ENCODE measurements at places on chromosomes 3 and 15.

GRCh38 chr15:29516929-29517328 is 247.3 kb upstream of the NSMCE3 start:
- DNase-seq = no peak

- no peak for DNase-seq
These were observed 17.7 kb upstream of the SHISA5 start for GRCh38 chr3:48521635-48522034.

DNA sequence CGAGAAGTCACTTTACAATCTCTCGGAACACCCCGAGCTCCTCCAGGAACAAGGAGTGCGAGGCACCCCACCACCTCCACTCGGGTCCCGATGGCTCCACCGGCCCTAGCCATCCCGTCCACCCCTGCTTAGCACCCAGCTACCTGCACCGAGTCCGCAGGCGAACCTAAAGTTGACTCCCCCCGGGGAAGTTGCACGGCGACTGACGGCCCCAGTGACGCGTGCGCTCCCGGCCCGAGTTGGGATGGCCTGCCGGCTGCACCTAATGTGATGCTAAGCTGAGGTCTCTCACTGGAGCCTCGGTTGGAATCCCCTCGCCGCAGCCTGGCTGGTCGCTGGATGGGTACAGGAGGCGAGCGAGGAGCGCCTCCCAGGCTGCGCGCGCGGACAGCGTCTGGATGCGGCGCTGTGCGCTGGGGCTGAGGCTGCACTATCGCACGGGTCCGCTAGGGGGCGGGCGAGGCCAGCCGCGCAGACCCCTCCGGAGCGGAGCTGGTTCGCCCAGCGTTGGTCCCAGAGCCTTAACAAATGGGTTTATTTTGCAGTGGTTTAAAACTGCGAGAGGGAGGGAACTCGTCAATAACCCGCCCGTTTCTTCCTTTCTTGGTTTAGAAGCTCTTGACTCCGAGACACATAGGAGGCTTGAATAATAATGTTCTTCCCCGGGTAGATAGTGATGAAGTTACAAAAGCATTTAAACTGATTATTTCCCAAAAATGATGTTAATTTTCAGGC is at the start of gene OXTR:
TSS of gene OXTR (minus strand) at position 526 of the 735 bp plus-strand sequence. CDS start 1,426 bp downstream, outside the sequence.
- peak; percentile 47 for DNase-seq

- peak; percentile 51 for DNase-seq
These were observed 31.7 kb downstream of the SPINK8 start for GRCh38 chr3:48301800-48302166.

GRCh38 chr3:160622263-160623045 is 54.5 kb upstream of the ARL14 start:
- DNase-seq = no peak

- DNase-seq = no peak
These were observed at the start of gene CA12 for GRCh38 chr15:63381301-63382204. Gene CA12 (minus strand): TSS chr15:63381846. CDS start chr15:63381720, 126 bp downstream.

GRCh38 chr3:195302431-195302830 is 31.5 kb upstream of the XXYLT1 start:
- DNase-seq = no peak

- no peak for DNase-seq
These were observed 85.9 kb upstream of the ZPLD1 start for GRCh38 chr3:102348904-102349303.

DNA sequence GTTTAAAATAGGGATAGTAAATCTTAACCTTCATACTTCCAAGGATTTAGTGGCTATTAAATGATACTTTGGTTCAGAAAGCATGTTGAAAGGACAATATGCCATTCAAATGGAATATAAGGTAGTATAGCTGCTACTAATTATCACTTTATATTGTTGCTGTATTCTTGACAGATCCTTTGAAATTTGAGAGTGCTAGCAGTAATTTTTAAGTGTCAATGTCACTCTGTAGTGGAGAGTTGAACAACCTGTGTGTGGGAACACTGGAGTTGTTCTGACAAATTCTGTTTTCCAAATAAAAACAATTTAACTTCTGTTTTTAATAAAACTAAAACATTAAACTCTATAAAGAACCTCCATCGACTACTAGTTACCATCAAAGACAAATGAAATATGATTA is 565.7 kb downstream of the FGF12 start:
- no peak for DNase-seq

DNA sequence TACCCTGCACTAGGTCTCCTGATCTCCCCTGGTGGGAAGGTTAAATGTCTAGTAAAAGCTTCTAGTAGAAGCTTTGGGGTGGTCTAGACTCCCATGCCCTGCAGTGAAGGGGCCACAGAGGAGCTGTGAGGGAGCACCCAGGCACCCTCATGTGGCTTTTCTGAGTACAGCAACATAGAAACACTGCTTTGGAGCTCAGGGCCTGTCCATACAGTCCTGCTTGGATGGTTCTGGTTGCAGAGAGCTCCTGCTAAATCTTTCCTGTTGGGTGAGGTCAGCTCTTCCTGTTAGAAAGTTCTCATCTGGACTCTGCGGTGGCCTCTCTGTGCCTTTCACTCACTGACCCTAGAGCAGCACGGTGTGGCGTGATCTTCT is 47.8 kb downstream of the GPD1L start:
- no peak for DNase-seq

DNA sequence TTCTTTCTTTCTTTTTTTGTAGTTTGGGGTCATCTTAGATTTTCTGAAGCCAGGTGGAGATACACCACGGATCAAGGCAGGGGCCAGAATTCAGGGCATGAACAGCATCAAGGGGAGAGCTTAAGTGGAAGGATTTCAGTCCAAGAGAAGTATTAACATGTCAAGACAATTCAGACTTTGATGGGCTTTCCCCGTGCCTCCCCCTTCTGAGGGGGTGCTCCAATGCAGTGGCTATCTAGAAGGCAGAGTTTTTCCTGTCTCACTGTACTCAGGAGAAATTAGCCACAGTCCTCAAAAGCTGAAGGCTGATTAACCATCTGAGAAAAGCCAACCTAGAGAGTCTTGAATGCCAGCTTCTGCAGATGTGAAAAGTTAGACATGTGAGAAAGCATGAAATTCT is 127.3 kb downstream of the TGFBR2 start:
- DNase-seq = no peak

- peak; percentile 44 for DNase-seq
These were observed 153.6 kb downstream of the AKAP13 start for GRCh38 chr15:85534031-85534430.

GRCh38 chr3:48594417-48595049 is 596 bp downstream of the COL7A1 start:
- no peak for DNase-seq

GRCh38 chr3:191358929-191359328 is 28.6 kb upstream of the UTS2B start:
- no peak for DNase-seq

DNA sequence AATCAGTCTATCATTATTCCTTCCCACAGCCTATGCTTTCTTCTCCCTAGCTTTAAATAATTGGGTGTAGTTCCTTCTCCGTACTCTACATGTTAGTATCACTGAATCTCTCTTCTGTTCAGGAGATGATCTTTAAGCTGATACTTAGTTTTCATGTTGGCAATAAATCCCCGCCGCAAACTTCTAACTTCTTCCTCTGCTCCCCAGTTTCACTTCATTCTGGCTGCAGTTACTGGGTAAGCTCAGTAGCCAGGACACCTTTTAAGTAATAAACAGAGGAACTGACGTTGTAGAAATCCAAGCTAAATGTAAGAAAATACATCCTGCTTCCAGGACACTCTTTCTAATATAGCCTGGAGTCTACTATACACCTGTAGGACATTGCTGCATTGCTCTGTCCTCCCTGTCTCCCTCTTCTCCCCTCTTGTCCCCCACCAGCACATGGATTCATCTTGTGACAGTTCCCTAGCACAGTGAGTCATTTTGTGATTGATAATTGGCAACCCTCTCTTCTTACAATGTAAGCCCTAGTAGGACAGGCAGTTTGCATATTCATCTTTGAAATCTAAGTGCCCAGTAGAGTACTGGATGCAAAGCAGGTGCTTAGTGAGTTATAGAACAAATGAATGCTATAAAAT is 598.2 kb downstream of the UNC13C start:
- no peak for DNase-seq

DNA sequence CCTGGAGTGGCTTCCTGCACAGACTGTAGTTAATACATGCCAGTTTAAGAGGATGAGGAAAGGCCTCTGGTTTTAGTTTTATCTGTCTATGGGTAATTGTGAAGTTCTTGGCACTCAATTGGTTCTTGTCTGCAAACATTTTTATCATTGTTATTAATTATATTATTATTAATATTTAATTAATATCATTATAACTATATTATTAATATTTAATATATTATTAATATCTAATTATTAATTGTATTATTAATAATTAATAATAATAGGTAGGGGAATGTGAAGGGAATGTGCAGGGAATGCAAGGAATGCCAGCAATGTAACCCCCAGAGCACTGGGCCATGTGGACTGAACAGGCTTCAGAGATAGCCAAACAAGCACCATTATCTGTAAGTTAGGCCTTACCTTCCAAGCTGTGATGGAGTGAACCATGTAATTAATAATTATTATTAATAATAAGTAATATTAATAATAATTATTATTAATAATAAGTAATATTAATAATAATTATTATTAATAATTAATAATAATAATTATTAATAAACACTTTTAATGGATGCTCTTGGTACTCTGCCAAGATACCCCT is 79.8 kb upstream of the NMNAT3 start:
- DNase-seq = no peak

- no peak for DNase-seq
These were observed 469.9 kb upstream of the CBLB start for GRCh38 chr3:106338582-106339214.

GRCh38 chr3:110738531-110738930 is 333.1 kb upstream of the NECTIN3 start:
- DNase-seq = no peak

DNA sequence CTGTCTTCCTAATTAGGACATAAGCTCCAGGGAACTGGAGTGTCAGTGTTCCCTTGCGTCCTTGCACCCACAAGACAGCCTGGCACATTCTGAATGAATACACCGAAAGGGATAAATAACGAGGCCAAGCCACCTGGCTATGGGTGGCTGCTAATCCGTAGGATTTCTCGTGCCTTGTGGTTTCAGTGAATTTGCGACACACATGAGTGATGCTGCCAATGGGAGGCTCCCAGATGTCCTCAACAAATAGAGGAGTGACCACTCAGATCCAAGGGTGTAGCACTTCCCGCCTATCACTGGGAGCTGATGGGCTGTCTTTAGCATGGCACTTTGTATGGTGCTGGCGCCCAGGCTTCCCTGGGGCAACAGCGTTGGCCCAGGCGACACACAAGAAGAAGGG is 43.4 kb downstream of the APBA2 start:
- no peak for DNase-seq

All from hematopoietic multipotent progenitor cell treated with erythropoietin and hydrocortisone succinate and interleukin-3 and kit ligand, for 8 days (in vitro differentiated cells).